Subcutaneous preadipocyte (primary cell): ENCODE measurements at places on chromosomes 16 and 17. TPM values are rescaled to one million over a fixed set of nuclear protein-coding genes. Genes with fewer than 3 reads are reported as not detected.

P2RX5 gene
- total RNA-seq = 0.37 and 1.2 TPM in 2 replicates

EVPLL gene
- total RNA-seq = not detected in 2 replicates

CCDC78 gene
- total RNA-seq = 3.7 and 4.7 TPM in 2 replicates

KRTAP4-9 gene
- total RNA-seq = not detected in 2 replicates

SPATA22 gene
- total RNA-seq = 0.78 and 1.1 TPM in 2 replicates

TMEM107 gene
- 23.9 and 30.1 TPM in 2 replicates for total RNA-seq

ZFP3 gene
- 1.5 and 2.0 TPM in 2 replicates for total RNA-seq

NOD2 gene
- under 0.01 TPM in 2 replicates for total RNA-seq

FBXW10 gene
- total RNA-seq = 0.20 TPM in 1 of 2 replicates, not detected in the other

SLC2A4 gene
- under 0.01 TPM in 1 of 2 replicates, not detected in the other for total RNA-seq

ABCA8 gene
- total RNA-seq = 22.7 and 47.4 TPM in 2 replicates

NTN3 gene
- under 0.01 and 0.20 TPM in 2 replicates for total RNA-seq

CEP112 gene
- total RNA-seq = 3.9 and 7.3 TPM in 2 replicates

RNF222 gene
- not detected in 2 replicates for total RNA-seq

TMED6 gene
- total RNA-seq = 0.37 TPM in 1 of 2 replicates, not detected in the other

C17orf50 gene
- not detected in 2 replicates for total RNA-seq

TSNAXIP1 gene
- 0.98 and 2.2 TPM in 2 replicates for total RNA-seq

SLC13A2 gene
- not detected in 2 replicates for total RNA-seq

ATXN1L gene
- total RNA-seq = 10.8 and 11.0 TPM in 2 replicates

CASKIN1 gene
- under 0.01 and 0.73 TPM in 2 replicates for total RNA-seq

KAT7 gene
- 36.4 and 41.8 TPM in 2 replicates for total RNA-seq

ZFP1 gene
- 10.3 and 12.1 TPM in 2 replicates for total RNA-seq

KRTAP4-4 gene
- total RNA-seq = not detected in 2 replicates

GAS7 gene
- 4.5 and 18.4 TPM in 2 replicates for total RNA-seq

CNTNAP4 gene
- total RNA-seq = under 0.01 TPM in 2 replicates
